Activated CD8-positive, alpha-beta T cell treated with anti-CD3 and anti-CD28 coated beads, Interleukin-2, amount 10 ng/mL, durations not matched to agents 7 days and 5 days (primary cell): ENCODE measurements at places on chromosomes 16 and 17. TPM values are rescaled to one million over a fixed set of nuclear protein-coding genes. Genes with fewer than 3 reads are reported as not detected.

The SLC16A13 gene
- total RNA-seq: 15.0 TPM

The TMEM114 gene
- not detected for total RNA-seq

The RNF222 gene
- 0.29 TPM for total RNA-seq

The LRRC37A3 gene
- 9.6 TPM for total RNA-seq

The NAGS gene
- 0.78 TPM for total RNA-seq

DNA sequence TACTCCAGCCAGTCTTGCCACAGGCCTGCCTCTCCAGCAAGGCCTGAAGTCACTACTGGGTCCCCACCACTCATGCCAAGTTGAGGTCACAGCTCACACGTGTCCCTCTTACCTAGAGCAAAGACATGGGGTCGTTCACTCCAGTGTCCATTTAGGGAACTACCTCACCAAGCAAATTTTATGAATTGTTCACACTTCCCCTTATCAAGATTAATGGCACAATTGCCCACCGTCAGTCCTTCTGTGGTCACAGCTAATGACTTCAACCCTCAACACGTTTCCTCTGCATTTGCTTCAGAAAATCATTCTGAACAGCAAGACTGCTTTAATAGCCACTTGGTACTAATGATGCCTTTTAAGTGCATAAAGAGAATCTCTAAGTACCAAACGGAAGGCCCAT is 14.6 kb downstream of the IRX6 start:
- H3K4me3 ChIP-seq: no peak overlapping the region
- DNase-seq: no peak
- no peak overlapping the region for H3K27ac ChIP-seq
- H3K36me3 ChIP-seq: no peaks in the 10 kb centered on the region
- no peaks in the 10 kb centered on the region for H3K4me1 ChIP-seq

DNA sequence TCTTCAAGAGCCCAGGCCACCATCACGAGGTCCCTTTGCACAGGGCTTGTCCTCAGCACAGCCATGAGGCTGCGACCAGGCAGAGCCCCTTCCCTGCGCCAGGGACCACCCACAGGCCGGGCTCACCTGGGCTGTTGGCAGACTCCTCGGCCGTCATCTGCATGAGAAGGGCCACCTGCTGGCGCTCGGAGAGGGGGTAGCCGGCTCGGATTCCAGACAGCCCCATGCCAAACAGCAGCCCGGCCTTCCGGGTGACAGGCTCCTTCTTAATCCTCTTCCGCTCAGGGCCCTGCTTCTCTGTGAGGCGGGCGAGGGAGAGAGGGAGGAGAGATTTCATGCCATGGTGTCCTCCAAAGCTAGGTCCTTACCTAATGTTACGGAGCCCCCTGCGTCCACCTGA is 73.4 kb downstream of the ZNF778 start:
- no peak overlapping the region for H3K4me3 ChIP-seq
- DNase-seq: no peak
- H3K4me1 ChIP-seq: peaks cover 20% of the 10 kb centered on the region
- no peaks in the 10 kb centered on the region for H3K27me3 ChIP-seq

DNA sequence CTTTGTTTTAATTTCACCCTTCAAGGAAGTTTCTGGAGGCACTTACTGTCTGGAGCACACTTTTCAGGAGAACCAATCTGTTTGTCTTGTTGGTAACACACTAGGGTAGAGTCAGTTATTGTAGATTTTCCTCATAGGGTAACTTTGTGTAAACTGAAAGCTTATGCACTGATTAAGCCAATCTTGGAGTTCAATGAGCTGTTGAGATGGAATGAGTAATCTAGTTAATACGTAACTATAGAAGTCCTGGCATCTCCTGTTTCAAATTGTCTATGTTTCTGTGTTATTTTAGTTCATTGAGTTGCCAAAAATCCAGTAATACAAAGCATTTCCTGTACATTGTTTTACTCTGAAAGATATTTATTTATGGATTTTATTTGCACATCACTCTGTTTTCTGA is 111.6 kb upstream of the HAS3 start:
- H3K4me3 ChIP-seq: no peak overlapping the region
- no peak overlapping the region for H3K27ac ChIP-seq
- no peaks in the 10 kb centered on the region for H3K4me1 ChIP-seq
- no peaks in the 10 kb centered on the region for H3K27me3 ChIP-seq
- no peak for DNase-seq
- peaks cover 3% of the 10 kb centered on the region for H3K36me3 ChIP-seq

DNA sequence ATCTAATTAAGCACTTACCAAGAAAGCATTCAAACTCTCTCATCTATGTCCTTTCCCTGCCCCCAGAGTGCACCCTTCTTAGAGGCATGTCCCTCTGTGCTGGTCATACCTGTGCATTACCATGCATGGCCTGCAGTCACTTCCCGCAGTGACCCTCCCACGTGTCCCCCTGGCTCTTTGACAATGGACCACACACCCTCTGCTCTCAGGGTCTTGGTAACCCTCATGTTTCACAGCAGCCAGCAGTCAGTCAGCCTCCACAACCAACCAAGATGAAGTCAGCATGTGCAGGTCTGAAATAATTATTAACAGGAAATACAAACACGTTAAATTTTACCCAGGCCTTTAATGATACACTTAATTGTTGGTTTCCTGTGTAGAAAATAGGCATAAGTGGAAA is 10.1 kb downstream of the KRT33A start:
- peaks cover 2% of the 10 kb centered on the region for H3K27me3 ChIP-seq
- H3K36me3 ChIP-seq: peaks cover 16% of the 10 kb centered on the region
- H3K27ac ChIP-seq: peak overlapping the region; percentile 53
- no peak for DNase-seq
- no peak overlapping the region for H3K4me3 ChIP-seq

DNA sequence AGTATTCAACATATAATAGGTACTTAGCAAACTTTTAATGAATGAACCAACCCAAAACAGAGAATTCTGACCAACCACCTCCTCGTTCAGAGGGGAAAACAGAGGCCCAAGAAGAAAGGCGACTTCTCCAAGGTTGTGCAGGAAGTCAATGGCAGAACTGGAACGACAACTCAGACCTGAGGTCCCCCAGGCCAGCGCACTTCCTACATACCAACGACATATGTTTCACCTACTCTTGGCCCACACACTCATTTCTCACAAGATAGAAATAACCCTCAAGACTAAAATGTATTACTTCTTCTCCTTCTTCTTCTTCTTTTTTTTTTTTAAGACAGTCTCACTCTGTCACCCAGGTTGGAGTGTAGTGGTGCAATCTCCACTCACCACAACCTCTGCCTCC is 14.4 kb downstream of the CHCT1 start:
- H3K27me3 ChIP-seq: no peaks in the 10 kb centered on the region
- DNase-seq: no peak
- H3K4me3 ChIP-seq: no peak overlapping the region
- no peaks in the 10 kb centered on the region for H3K36me3 ChIP-seq
- H3K27ac ChIP-seq: no peak overlapping the region
- H3K4me1 ChIP-seq: no peaks in the 10 kb centered on the region

DNA sequence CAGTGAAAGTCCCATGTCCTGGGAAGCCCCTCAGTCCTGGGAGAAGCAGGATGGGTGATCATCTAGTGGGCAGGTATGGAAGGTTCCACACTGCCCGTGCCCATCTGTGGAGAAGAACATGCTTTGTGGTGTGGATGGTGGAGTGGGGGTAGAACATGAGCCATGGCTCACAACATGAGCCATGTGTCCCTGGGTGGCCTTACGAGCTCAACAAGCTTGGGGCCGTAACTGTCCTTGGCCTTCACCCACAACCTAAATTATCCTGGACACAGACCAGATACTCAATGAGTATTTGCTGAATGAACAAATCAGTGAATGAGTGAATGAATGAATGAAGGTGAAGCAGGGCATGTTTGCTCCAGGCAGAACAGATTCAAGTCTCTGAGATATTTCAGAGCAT is 13.5 kb downstream of the SOX8 start:
- no peak for DNase-seq
- H3K4me3 ChIP-seq: no peak overlapping the region
- H3K27me3 ChIP-seq: peaks cover 22% of the 10 kb centered on the region
- H3K36me3 ChIP-seq: peaks cover 5% of the 10 kb centered on the region
- H3K27ac ChIP-seq: peak overlapping the region; percentile 14

GRCh38 chr17:12898110-12898509 is 108.8 kb downstream of the ARHGAP44 start:
- no peak overlapping the region for H3K4me3 ChIP-seq
- no peaks in the 10 kb centered on the region for H3K27me3 ChIP-seq
- no peak overlapping the region for H3K27ac ChIP-seq
- no peak for DNase-seq

- H3K4me1 ChIP-seq: no peaks in the 10 kb centered on the region
- H3K27me3 ChIP-seq: no peaks in the 10 kb centered on the region
- no peak overlapping the region for H3K4me3 ChIP-seq
- no peak for DNase-seq
- no peak overlapping the region for H3K27ac ChIP-seq
- no peaks in the 10 kb centered on the region for H3K36me3 ChIP-seq
Observed at GRCh38 chr17:29074488-29074887, 31.5 kb downstream of the PIPOX start.

- no peaks in the 10 kb centered on the region for H3K27me3 ChIP-seq
- H3K36me3 ChIP-seq: no peaks in the 10 kb centered on the region
- H3K27ac ChIP-seq: no peak overlapping the region
- no peak for DNase-seq
Observed at GRCh38 chr16:53998024-53998810, 288.4 kb downstream of the IRX3 start.
